Skeletal muscle cell (primary cell): ENCODE measurements at places on chromosomes 12 and 14.

DNA sequence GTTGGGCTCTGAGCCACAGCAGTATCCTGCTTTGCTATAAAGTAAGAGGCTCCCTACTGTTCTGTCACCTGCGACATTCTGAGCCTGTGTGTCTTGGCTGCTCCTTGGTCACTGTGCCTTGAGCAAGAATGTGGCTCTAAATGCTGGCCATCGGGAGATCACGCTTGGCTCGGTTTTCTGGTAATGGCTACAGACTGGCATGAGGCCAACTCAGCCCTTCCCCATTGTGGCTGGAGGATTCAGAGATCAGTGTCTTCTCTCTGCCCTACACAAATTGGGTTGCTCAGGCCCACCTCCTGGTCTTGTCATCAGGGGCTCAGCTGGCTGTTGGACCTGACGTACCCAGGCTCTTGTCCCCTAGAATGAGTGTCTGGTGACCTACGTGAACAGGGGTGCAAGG lies 94.5 kb downstream of the PLXNC1 start:
- DNase-seq: no peak

GRCh38 chr12:19548834-19549233 lies 109.5 kb downstream of the AEBP2 start:
- DNase-seq: no peak

DNA sequence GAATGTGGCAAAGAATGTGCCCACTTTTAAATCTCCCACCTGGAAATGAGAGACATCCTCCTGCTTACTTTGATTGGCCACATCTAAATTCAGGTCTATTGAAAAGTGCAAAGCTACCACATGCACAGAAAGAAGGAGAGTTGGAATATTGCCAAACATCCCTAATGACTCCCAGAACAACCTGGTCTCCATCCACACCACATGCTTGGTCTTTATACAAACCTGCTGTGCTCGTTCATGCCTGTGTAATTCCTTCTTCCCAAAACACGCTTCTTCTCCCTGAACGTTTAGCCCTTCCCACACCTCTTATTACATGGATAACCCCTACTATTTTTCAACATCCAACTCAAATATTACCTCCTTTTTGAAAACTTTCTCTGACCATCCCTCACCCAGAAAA lies 66.2 kb upstream of the BCL2L14 start:
- DNase-seq: no peak

- no peak for DNase-seq
These were observed 4.2 kb downstream of the TAMALIN start for GRCh38 chr12:52010692-52011601.

DNA sequence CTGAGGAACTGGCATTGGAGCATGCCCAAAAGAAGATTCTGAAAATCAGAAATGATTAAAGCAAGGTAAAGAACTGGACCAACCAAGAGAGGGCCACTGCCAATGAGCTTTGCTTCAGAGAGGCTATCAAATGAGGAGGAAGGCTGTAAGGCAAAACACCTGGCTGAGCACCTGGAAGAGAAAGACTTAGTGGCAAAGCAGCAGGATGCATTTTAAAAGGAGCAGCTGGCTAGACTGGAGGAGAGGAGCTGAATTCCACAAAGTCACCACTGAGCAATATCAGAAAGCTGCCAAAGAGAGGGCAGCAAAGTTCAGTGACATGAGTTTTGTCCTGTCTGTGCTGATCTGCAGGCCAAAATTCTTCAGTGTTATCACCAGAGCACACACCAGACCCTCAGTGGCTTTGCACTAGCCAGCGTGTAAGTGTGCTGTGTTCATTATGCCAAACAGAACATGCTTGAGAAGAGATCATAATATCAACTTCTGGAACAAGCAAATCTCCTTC lies 338.7 kb downstream of the TRHDE start:
- DNase-seq: no peak

DNA sequence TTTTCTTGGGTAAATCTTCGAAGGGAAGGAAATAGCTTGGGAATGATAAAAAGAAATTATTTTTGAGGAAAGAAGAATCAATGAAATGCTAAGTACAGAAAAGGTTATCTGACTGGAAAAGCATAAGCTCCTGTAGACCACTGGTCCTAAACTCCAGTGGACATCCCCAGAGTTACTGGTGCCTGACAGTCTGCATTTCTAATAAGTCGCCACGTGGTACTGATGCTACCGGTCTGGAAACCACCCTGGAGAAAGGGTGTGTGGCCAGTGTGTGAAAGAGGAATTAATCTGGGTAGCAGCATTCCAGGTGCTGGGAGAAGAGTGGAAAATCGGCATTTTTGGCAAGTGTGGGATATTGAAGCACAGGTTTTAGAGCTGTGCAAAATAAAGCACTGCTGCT lies 73.3 kb downstream of the FBXW8 start:
- DNase-seq: no peak

DNA sequence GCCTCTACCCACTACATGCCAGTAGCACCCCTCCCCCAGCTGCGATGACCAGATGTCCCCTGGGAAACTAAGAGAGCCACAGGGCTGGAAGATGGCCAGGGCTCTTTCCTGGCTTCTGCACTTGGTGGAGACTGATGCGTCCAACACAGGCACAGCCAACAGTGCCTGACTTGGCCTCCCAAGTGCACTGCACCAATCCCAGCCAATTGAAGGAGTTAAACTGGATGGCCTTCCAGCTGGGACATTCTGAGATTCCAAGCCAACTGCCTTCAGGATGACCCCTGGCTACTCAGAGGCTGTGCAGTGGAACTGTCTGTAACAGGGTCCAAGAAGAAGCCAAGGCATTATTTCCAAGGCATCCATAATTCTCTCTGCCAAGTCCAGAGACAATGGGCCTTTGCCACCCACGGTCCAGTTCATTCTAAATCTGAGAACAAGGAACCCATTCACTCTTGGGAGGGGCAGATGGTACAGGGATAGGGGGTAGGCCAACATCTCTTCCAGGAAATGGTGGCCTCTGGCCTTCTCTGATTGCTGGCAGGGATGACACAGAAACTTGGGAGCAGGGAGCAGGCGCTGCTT lies 35.2 kb downstream of the PRIMA1 start:
- no peak for DNase-seq

- peak; percentile 57 for DNase-seq
These were observed 3.3 kb downstream of the LRIG3 start for GRCh38 chr12:58916921-58917511.
